ENCODE measurements at places on chromosomes 1 and 21.
A peak's percentile ranks its signal among the peaks of the same experiment; 100 is the strongest.

GRCh38 chr1:29213055-29213454 is 17.7 kb downstream of the MECR start:
- no peak for DNase-seq

- DNase-seq = no peak
These were observed 4.8 kb upstream of the RPE65 start for GRCh38 chr1:68454534-68454933.

- no peak for DNase-seq
These were observed 31.9 kb downstream of the H3-3A start for GRCh38 chr1:226094451-226094850.

- DNase-seq = no peak
These were observed 26.1 kb downstream of the TRPM2 start for GRCh38 chr21:44379515-44379848.

- DNase-seq = peak; percentile 39
These were observed 28.8 kb upstream of the FMO1 start for GRCh38 chr1:171219346-171220080.

- no peak for DNase-seq
These were observed 15.1 kb downstream of the MAB21L3 start for GRCh38 chr1:116126281-116126680.

DNA sequence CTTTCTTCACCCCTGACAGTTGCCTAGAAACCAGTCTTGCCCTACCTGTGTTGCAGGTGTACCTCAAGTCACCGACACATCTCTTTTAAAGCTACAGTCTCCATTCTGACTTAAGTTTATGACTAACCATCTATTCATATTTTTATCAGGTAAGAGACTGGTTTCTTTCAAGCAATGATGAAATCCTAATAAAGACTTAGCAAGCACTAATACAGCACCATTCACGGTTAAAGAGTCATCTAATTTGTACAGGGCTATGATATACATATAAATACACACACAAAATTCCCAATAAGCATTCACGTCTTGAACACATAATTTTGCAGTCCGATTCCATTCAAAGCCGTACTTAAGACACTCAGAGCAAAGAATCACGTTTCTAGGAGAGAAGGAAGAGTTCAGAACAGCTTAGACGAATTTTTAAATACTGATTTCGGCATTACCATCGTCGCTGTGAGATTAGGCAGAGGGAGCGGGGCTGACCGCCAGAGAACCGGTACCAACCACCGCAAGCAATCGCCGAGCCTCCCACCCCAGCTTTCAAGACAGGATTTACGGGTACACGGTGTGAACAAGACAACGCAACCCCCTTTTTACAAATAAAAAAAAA is 943 bp downstream of the ERRFI1 start:
- no peak for DNase-seq

DNA sequence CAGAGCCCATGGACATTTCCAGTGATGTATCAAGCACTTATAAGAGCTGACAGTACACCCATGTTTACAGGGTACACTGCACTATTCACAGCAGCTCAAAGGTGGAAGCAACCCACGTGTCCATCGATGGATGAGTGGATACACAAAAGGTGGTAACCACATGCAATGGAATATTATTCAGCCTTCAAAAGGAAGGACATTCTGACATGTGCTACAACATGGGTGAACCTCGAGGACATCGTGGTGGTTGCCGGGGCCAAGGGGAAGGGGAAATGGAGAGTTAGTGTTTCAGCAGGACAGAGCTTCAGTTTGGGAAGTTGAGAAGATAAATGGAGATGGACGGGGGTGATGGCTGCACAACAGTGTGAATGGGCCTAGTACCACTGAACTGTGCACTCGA is 9.1 kb downstream of the AGT start:
- DNase-seq = no peak
